ENCODE measurements at places on chromosomes 1 and 21.

DNA sequence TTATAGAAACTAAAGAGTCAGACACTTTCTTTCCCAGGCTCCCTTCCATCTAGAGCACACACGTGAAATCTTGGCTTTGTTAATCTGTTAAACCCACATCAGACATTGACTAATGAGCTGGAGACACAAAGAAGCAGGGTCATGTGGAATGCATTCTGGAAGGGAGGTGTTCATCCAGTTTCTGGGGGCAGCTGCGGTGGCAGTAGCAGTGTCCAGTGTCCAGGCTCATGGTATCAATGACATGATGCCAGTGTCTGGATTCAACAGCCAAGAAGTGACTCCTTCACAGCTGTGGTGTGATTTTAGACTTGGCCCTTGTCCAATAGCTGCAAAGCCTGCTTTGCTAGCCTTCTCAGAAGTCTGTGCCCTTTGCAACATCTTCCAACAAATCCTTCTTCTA is 95.2 kb downstream of the NTPCR start:
- DNase-seq = no peak

- no peak for DNase-seq
Observed at GRCh38 chr1:4530166-4530785, 124.1 kb upstream of the AJAP1 start.

DNA sequence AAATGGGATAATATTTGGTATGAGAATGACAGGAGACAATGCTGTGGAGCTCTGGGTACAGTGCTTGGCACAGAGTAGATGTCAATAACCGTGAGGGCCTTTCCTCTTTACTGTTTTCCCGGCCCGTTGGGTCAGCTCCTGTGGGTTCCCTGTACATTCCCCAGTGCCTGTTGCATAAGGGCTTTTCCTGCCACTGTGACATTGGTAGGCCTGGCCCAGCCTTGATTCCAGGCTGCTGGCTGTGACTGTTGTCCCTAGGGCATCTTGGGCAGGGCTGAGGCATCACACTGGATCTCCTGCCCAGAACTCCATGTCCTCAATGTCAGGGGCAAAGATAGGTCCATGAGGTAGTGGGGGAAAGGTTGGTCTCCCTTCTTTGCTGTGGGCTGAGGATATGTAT is 25.8 kb upstream of the MYCL start:
- no peak for DNase-seq

DNA sequence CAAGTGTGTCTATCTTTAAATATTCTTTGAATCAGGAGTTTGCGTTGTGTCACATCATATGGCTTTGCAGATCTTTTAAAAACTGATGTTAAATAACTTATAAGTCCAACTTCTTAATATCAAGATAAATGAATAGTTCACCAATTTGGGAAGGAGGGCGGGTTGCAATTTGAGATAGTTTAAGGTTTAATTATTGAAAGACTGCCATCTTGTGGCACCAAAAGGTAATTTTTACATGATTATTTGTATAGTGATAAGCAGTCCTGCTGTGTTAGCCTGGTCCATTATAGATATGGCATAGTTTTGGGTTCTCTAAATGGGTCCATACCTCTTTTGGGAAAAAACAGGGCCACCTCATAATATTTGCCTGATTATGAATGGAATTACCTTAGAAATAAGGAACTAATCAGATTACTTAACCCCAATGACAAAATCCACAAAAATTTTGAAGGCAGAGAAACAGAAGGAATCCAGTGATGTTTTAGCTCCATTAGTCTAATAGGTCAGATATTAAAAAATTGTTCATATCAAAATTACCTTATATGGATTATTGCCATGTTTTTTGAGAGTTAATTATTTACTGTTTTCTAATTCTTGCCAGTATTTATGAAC is 64.3 kb downstream of the PRKAA2 start:
- DNase-seq = no peak

GRCh38 chr1:94315552-94316116 is 78.2 kb upstream of the ARHGAP29 start:
- no peak for DNase-seq

GRCh38 chr1:113734357-113735055 is 24.8 kb downstream of the PHTF1 start:
- no peak for DNase-seq

DNA sequence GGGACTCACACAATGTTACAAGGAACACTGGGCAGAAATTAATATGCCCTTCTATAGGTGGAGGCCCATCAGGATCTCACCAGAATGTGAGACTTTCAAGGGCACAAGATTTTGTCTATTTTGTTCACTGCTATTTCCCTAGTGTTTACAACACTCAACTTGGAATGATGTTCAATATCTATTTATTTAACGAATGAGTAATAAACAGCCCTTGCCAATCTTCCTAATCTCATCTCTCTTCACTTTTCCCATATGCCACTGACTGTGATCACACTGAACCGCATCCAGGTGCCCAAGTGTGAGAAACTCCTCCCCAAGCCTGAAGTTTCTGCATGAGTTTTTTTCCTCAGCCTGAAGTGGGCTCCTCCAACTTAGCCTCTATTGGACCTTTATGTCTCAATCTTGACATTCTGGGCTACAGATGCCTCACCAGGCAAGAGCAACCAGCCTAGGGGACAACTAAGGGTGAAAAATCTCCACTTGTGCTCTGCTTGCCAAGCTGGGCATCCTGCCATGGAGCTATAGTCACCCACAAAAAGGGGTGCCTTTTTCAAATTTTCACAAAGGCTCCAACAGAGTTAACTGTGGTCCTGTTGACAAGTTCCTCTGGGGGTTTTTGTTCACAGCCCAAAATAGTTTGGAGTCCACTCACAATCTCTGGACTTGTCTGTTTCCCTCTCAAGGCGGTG is 105.6 kb downstream of the PLPP3 start:
- no peak for DNase-seq

DNA sequence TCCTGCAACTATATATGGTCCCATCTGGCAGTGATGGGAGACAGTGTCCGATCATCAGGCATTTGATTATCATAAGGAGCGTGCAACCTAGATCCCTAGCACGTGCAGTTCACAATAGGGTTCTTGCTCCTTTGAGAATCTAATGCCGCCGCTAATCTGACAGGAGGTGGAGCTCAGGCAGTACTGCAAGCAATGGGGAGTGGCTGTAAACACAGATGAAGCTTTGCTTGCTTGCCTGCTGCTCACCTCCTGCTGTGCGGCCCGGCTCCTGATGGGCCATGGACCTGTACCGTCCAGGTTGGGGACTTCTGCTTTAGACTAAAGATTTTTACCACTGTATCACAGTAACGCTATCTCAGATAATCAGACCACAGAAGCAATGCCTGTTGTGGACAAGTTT is 63.8 kb downstream of the TGFB2 start:
- no peak for DNase-seq

GRCh38 chr1:207659545-207660153 is 14.7 kb downstream of the CR1L start:
- DNase-seq = no peak

DNA sequence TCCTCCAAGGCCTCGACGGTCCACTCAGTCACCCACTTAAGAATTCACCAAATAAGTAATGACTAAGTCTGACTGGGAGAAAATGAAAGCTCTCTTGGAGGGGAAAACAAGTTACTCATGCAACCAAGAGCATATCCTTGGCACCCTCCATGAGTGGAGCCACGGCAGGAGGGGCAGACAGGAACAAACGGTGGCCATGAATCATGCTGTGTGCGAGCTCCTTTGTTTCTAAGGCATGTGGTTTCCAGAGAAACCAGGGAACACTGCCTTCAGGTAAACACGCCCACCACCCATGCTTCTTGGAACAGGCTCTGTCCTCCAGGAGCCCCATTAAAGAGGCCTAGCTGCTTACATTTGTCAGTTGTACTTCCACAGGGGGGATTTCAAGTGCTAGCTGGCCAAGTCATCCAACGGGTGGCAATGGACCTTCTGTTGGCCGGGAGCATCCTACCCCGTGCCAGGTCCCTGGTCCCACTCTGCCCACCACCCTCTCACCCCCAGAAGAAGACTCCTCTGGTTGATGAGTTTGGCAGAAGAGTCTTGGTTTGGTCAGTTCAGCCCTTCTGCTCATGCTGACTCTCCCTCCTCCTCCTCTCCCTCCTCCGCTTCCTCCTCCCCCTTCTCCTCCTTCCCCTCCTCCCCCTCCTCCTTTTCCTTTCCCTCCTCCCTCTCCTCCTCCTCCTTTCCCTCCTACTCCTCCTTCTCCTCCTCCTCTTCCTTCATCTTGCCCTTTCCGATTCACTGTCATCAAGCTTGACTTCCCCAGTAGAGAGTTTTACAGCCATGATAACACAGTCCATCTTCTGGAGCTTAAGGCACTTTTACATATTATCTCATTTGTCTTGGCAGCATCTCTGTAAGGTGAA is 107.6 kb downstream of the CCDC185 start:
- no peak for DNase-seq

GRCh38 chr1:241600496-241600901 is 39.7 kb downstream of the CHML start:
- no peak for DNase-seq

- no peak for DNase-seq
Observed at GRCh38 chr21:35203093-35203977, 154.2 kb upstream of the RUNX1 start.

- no peak for DNase-seq
Observed at GRCh38 chr1:223201967-223202366, 58.9 kb upstream of the TLR5 start.

DNA sequence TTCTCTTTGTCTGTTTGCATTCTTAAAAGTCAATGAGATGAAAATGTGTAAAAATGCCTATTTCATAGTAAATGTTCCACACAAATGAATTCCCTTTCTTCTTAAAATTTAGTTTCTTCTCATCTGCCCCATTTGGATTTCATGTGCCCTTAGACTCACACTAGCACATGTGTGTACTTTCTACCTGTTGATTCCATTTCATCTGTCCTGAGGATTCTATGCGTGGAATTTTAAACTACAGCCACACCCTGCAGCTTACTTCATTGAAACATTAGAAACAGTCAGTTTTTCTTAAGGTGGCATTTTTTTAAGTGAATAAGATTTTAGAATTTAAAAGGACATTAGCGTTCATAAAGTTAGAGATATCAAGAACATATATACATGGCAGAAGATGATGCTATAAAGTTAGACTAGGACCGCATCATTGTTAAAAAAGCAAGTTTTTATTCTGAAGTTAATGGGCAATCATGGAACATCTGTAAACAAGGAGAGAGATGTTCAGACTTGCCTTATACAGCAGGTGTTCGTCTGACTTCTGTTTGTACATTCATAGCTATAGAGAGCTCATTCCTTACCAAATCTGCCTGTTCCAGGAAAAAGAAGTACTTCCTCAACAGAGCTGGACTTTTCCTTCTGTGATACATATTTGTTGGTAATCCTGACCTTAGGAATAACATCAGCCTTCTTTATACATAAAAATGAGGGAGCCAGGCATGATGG is 3.9 kb upstream of the TUT4 start:
- no peak for DNase-seq

DNA sequence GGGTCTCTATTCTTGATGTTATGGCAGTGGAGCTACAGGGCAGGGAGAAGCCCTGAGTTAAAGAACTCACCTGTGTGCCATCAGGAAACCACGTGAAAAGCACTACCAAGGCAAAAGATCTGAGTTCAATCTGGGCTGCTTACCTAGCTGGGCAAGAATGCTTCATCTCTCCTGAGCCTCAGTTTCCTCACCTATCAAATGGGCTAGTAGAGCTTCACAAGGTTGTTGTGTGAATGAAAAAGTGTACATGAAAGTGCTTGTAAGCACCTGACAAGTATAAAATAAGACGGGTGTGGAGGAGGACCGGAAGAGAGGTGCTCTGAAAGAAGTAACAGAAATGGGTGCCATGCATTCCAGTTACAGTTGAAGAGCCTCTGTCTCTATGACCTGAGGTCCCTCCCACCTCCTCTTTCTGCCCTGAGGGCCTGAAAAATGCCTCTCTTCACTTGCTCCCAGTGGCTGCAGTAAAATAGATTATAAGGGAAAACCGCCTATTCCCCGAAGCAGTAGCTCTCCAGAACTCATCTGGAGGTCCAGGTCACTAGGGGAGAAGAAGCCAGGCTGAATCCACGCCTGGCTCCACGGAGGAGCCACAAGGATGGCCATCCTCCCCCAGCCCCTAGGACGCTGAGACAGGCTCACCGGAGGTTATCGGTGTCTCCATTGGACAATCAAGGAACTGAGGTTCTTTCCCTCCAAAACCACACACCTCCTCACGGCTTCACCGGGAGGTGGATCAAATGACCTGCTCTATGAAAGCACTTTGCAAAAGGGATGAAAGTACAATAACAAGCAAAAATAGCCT is 1.4 kb downstream of the GPR161 start:
- no peak for DNase-seq

DNA sequence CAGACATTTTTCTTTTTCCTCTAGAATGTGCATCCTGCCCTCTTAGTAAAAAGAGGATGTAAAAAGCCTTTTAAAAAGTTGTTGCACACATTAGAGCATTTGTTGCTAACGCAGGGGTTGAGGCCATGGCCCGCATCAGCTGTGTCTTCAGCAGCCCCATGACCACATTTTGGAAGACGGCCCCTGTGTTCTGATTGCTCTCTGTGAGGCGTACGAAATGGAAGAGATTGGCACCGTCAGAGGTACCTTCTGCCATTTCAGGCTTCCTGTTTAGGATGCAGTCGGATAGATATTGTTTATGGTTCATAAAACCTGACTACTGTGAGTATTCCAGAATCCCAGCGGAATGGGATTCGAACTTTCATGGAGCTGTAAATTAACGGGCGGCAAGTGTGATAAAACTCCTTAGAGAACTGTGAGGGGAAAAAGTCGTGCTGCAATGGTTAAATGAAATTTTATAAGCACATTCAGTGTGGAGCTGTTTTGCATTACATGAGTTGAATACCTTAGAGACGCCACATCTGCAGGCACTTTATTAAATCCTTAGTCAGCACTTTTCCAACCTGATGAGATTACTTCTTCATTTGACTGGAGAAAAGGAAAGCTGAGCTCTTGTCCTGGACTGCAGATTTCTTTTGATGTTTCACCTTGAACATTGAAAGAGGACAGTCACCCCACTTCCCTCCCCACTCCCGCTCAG is 273.9 kb downstream of the TM2D1 start:
- DNase-seq = no peak

- DNase-seq = no peak
Observed at GRCh38 chr1:33455539-33456501, 16.6 kb upstream of the ZSCAN20 start.

GRCh38 chr1:51669272-51669671 is 52.4 kb downstream of the OSBPL9 start:
- DNase-seq = no peak

DNA sequence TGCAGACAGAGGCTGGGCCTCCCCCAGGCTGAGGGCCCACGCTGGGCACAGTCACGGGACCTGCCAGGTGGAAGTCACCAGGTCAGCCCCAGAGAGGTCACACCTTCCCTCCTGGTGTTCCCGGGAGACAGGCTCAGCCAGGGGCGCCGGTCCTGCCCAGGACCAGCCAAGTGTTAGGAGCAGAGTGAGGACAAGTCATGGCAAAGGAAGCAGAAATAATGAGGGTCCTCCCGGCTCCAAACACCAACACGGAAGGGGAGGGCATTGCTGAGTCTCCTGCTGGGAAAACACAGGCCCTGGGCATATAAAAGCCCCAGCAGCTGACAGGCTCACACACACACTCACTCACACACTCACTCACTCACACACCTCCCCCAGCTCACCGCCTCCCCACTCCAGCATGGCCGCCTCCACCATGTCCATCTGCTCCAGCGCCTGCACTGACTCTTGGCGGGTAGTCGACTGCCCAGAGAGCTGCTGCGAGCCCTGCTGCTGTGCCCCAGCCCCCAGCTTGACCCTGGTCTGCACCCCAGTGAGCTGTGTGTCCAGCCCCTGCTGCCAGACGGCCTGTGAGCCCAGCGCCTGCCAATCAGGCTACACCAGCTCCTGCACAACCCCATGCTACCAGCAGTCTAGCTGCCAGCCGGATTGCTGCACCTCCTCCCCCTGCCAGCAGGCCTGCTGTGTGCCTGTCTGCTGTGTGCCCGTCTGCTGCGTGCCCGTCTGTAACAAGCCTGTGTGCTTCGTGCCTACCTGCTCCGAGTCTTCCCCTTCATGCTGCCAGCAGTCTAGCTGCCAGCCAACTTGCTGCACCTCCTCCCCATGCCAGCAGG is at the start of gene KRTAP10-10:
KRTAP10-10 (plus strand) TSS at position 339 of the 833 bp plus-strand sequence; CDS start at position 401, 62 bp downstream.
- DNase-seq = no peak
